ENCODE measurements at places on chromosomes 6 and 20.

DNA sequence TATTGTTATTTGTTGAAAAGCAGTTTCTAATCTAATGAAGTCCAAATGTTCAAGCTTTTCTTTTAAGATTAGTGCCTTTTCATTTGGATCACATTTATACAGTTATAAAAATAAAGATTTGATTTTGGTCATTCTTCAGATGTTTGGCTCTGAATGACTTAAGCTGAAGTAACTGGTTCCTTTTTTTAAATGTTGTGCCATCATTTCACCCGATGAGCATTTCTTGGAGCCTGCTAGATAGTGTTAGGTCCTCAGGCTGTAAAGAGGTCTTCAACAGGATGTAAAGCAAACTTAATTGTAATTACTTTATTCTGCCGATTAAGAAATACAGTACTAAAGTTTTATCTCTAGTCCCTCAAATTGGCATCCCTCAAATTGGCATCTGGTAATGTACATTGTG lies 41.2 kb upstream of the ASIP start:
- DNase-seq, result no peak

DNA sequence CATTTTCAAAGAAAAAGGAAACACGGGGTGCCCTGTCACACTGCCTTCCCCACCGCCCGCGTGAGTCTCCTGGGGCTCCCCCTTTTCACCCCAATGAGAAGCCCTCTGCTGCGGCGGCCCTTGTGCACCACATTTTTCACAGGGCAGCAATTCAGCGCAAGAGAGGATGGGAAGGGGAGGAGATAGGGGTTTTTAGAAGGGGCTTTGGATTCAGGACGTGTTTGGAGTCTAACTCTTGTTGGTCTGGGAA lies 726 bp upstream of the ARFGEF3 start:
- no peak for DNase-seq

DNA sequence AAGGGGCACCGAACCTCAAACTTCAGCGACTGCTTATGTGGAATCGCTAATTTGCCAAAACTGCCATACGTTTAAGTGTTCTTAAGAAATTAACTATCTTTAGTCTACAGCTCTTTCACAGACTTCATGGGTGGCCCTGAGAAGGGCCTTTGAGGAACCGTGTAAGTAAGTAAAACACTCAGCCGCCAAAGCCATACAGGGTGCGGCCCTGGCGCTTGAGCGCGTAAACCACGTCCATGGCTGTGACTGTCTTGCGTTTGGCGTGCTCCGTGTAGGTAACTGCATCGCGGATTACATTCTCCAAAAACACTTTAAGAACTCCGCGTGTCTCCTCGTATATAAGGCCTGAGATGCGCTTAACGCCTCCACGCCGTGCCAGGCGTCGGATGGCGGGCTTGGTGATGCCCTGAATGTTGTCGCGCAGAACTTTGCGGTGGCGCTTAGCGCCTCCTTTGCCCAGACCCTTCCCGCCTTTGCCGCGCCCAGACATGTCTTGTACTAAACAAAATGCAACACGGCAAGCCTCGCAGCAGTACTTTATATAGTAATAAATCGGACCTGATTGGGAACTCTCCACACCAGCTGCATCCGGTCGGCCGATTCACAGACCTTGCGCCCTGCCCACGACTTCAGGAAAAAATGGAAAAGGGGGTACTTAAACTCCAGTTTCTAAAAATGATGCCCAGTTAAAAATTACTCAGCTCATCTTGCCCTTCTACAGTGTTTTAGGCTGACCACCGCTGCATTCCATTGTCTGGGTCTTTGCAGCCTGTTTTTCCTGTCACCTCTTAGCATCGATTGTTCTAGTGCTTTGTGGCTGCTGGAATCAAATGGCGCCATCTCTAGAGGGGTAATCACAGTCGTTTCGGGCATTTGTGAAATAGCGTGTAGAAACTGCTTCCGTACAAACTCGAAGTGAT lies 38.9 kb downstream of the OR2B2 start:
- DNase-seq, result peak; percentile 68

GRCh38 chr6:149896491-149896890 lies 1.4 kb downstream of the RAET1E start:
- DNase-seq, result no peak

DNA sequence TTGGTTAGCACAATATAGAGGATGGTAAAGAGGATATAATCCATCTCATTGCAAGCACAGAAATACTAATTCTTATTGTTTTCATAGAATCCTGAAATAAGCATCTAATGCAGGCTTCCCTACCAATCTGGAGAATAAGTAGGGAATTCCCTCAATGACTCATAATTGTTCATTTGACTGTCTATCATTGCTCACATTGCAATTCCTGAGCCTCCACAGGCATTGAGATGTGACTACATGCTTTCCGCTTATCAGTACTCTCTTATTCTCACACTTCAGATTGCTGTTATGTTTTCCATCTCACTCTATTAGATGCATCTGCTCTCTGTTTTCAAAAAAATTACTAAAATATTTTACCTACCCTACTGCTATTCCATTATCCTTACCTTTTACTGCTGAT lies 216.2 kb upstream of the PRSS16 start:
- no peak for DNase-seq

DNA sequence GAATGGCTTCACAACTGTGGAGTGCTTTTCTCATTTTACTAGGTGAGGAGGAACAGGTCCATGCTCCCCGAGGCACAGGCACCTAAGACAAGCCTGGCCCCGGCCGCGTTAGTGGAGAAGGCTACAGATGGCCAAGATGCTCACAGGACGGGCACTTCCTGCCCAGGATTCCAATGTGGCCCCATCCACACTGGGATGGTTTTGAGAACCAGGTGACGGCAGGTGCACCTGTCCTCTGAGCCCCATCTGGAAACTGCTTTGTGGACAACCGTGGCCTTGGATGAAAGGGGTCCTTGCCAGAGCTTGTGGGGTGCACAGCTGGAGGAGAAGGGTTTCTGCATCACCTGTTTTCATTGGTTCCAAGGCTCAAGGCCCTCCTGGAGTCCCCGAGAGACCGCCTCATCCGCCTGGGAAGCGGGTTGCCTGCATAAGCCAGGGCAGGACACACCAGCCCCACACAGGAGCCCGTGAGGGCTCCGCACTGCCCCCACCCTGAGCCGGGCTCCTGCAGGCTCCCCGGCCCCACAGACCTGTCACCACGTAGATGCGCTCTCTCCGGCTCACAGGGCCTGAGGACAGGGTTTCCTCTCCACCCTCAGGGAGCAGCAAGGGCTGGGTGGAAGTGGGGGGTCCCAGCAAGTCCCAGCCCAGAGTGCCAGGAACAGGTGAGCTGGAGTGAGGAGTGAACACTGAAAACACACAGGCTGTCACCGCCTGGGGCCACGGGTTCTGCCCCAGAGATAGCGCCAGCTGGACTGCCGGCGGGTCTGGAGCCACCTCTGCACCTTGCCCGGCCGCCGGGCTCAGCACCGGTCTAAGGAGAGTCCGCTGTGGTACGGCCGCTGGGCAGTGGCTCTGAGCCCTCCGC lies 18.3 kb downstream of the NTSR1 start:
- DNase-seq, result no peak

DNA sequence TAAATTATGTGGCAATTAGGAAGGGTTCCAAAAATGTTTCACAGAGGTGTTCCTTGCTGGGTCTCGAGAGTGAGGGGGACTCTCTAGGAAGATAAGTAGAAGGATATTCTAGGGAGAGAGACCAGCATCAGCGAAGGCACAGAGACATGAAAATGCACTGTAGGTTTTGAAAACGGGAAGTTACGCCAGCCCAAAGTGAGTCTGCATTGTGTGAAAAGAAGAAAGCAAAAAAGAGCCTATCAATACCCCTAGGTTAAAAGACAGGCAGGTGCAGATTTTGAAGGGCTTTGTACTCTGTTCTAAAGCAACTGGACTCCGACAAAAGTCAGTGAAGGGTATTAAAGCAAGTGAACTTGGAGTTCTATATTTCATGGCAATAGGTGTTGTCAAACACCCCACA lies 25.7 kb upstream of the MRAP2 start:
- DNase-seq, result no peak

DNA sequence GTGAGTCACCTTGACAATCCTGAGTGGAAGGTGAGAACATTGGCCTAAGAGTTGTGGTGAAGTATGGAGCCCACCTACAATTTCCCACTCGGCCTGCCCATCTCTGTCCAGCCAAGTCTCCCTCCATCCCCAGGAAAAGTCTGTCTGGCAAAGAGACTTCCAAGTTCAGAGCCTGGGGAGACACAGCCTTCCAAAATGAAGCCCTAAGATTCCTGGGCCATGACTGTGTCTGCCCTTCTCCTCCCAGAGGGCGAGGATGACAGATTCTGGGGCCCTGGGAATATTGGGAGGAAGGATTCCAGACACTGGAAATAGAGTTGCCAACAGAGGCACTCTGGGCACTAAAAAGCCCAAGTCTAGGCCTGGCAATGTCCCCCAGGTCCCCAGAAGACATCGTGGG lies 176.8 kb downstream of the NFATC2 start:
- DNase-seq, result no peak

DNA sequence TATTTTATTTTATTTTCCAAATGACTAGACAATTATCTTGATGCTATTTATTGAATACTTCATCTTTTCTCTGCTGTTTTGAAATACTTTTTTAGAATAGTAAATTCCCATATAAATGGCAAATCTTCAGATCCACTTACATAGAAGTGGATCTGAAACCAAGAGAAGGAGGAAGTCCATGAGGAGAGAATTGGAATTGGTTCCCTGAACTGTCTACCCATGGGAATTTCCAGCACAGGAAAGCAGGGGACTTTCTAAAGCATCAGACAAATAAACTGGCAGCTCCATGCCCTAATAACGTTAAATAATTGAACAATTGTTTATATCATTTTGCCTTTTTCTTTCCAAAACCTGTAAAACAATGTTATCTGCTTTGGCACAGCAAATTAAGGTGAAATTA lies 47.1 kb upstream of the PNRC1 start:
- DNase-seq, result no peak

GRCh38 chr20:2878515-2878914 lies 5.2 kb downstream of the PTPRA start:
- no peak for DNase-seq

DNA sequence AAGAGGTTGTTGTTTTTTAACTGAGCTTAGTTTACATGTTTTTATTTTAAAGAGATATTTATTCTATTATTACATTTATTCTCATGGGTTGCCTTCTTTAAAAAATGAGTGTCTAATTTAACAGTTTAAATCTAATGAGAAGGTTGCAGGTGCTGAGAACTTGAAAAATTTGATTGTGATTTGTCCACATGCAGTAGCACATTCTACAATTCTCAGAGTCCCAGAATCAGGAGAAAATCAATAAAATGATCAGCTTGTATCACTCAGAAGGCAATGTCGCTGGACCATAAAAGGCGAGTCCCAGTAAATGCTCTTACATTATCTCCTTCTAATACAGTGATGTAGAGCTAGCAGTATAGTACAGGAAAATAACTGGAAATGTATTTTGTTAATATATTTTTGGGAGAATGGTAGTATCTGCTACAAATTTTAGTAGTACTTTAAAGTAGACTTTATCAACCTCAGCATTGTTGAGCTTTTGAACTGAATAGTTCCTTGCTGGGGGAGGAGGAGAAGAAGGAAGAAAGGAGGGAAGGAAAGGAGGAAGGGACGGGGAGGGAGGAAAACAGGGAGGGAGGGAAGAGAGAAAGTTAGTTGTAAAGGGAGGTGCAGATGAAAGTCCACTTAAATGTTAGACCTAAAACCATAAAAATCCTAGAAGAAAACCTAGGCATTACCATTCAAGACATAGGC lies 458.0 kb downstream of the DOK5 start:
- DNase-seq, result no peak

DNA sequence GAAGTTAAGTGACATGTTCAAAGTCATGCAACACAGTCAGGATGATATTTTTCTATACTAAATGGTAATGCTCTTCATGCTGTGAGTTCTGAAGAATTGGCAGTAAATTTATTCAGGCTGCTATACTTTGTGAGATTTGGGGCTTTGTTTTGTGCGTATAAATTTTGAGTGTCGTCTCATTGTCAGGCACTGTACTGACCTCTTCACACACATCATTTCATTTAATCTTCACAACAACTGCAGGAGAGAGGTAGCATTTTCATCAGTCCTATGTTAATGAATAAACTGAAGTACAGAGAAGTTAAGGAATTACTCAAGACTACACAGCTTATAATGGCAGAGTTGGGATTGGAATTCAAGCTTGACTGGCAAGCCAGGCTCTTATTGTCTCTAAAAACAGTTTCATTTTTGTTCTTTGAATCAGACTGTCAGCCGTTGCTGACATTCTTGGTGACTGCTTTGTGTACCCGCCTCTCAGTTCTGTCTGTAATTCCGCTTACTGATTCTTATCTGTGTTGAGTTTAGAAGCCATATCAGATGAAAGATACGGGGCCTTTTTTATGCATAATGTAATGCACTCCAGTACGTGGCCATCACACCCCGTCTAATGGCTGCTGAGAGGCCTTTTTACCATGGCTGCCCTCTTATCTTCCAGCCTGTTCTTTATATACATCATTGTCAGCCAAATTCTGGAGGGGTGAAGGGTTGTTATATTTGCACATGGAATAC lies 274.9 kb downstream of the UTRN start:
- DNase-seq, result no peak

GRCh38 chr20:23050847-23051627 lies 1.6 kb upstream of the THBD start:
- peak; percentile 88 for DNase-seq

- DNase-seq, result no peak
These were observed 931 bp downstream of the UFL1 start for GRCh38 chr6:96522465-96523009.

- no peak for DNase-seq
These were observed 160.9 kb upstream of the PMEPA1 start for GRCh38 chr20:57870597-57871236.

GRCh38 chr6:168310945-168311344 lies 8.6 kb downstream of the DACT2 start:
- no peak for DNase-seq

- DNase-seq, result no peak
These were observed 2.5 kb downstream of the HLA-DPA1 start for GRCh38 chr6:33070909-33071308.

GRCh38 chr6:149433405-149433804 lies 33.3 kb downstream of the SUMO4 start:
- DNase-seq, result no peak

- no peak for DNase-seq
These were observed 19.2 kb downstream of the SNX9 start for GRCh38 chr6:157842212-157842611.

DNA sequence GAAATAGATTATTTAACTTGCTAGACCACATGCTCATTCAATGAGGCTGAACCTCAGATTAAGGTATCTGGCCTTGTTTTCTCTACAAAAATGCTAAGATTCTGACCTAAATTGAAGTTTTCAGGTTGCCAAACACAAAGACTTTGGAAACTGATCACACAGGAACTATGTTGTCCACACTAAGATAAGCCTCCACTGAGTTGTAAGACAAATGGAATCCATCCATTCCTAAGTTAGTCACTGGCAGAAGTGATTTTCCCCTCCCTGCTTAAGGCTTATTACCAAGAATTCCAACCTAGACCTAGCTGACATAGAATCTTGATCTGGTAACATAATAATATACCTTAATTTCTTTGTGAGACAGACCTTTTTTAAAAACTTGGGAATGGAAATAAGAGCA lies 608.1 kb downstream of the TENT5A start:
- no peak for DNase-seq

GRCh38 chr6:71268735-71269437 lies 19.7 kb upstream of the OGFRL1 start:
- DNase-seq, result no peak

GRCh38 chr6:36195471-36196112 lies 952 bp upstream of the BRPF3 start:
- no peak for DNase-seq

- no peak for DNase-seq
These were observed 67.6 kb downstream of the B4GALT5 start for GRCh38 chr20:49646126-49646525.

- no peak for DNase-seq
These were observed 1.1 kb downstream of the CTSA start for GRCh38 chr20:45892049-45892825.

GRCh38 chr20:61253264-61253639 lies 1.2 kb downstream of the CDH4 start:
- peak; percentile 48 for DNase-seq

All from H9 (cell line).